DMS79 treated with DMSO at 0.1 percent for 48 hours (cell line): ENCODE measurements at places on chromosomes 5 and 9.

GRCh38 chr5:170444181-170444580, 55.0 kb upstream of the KCNMB1 start:
- DNase-seq = no peak

DNA sequence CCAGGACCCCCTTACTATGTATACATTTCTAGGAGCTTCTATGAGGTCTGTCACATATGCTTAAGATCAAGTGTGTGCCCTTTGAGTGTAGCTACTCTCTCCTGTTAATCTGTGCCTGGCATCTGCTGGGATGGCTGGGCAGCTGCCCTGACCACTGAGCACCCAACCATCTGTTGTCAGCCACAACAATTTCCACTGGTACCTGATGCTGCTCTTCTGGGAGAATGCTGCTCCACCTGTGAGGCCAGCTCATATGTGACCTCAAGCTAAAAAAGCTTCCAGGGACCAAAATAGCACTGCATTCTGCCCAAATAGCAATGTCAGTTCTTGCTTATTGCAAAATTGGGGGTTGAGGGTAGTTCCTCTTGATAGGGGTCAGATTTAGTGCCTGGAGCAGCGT, 595.6 kb downstream of the RAB3C start:
- no peak for DNase-seq

DNA sequence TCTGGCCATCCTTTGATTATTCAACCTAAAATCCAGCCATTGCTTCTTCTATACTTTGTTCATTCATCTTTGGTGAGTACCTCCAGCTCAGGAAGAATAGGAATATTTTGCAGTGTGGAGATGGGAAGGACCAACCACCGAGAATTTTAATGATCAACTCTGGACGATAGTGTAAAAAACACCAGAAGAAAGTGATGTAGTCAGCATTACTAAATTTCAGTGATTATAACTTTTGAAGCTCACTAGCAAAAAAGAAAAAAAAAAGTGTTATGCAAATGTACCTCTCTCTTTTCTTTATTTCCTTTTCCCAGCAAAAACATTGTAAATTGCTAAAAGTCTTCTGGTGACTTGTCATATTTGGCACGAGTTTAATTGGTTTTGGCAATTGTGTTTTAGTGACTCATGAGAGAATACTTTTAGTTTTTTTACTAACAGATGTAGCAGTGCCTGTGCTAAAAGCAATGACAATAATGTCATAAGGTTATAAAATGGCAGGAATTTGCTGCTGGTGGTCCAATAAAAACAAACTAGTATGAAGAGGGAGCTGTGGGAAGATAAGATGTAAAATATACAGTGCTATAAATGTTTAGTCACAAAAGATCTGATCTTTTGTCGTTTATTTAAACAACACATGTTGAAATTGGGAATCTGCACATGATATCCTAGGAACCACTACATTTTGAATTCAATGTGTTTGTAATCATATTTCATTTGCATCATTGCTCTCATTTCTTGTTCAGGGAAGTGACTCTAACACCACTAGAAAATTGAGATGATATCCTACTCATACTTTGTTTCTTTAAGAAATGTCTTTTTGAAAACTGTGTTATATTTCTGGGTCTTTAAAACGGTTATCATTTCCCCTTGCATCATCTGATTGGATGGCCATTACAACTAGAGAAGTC, 81.3 kb upstream of the ERCC6L2 start:
- no peak for DNase-seq

GRCh38 chr5:155416765-155417164, 403.2 kb downstream of the KIF4B start:
- peak; percentile 34 for DNase-seq

DNA sequence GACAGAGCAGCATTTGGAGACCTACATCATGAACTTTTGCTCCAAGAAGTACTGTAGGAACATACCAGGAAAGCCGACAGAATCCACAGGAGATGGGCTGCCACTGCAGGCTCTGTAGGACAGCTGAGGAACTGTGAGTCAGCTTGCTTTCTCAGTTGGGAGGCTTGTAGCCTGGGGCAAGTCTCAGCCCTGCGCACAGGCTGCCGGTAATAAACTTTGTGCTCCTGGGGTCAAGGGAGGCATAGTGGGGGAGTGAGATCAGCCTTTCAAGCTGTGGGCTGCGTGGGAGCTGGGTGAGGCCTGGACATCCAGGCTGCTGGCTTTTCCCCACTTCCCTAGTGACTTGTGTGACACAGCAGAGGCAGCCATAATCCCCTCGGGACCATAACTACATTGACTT, 718.0 kb upstream of the CDH10 start:
- no peak for DNase-seq

- no peak for DNase-seq
Measured at GRCh38 chr5:33806738-33807442, 84.9 kb downstream of the ADAMTS12 start.

DNA sequence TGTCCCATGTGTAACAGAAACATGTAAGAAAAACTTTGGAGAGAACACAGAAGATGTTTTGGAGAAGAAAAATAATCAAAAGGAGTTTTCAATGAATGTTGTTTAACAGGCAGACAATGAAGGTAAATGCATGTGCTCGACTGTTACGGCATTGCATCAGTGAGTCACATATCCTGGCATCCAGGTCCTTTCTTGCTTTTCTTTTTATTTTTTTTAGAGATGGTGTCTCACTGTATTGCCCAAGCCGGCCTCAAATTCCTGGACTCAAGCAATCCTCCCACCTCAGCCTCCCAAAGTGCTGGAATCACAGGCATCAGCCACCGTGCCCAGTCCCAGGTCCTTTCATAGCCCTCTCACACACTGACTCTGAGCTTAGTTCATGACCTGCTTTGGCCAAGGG, 181.8 kb downstream of the DTWD2 start:
- DNase-seq = no peak

DNA sequence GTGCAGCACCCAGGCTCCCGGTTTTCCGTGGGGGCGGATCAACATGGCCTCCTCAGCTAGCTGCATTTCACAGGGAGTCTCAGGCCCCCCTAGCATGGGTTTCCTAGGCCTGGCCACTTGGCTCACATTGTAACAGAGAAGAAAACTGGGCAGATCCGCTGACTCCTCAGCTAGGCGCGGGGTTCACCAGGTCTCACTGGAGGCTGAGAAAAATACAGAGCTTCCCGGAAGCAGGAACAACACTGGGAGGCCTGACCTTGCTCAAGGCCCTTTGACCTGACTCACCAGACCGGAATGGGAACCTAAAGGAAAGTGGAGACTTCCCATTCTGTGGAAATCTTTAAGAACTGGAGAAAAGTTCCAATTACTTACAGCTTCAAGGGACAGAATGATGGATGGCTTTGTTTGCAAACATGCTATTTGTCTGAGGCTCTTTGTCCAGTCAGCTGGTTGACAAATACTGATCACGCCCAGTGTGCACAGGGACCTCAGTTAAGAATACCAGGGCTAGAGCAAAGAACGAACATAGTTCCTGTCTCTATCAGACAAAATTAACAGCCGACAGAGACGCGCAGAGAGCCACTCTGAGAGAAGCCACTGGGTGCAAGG, 88.7 kb upstream of the LRRTM2 start:
- DNase-seq = no peak
